ENCODE measurements at places on chromosomes 12 and 14. TPM values are rescaled to one million over a fixed set of nuclear protein-coding genes. Genes with fewer than 3 reads are reported as not detected.

Gene C14orf132
- total RNA-seq: 0.06 TPM

Gene STON2
- total RNA-seq: 12.3 TPM

Gene FSCB
- total RNA-seq: 0.12 TPM

Gene SPTB
- 2.3 TPM for total RNA-seq

Gene LAG3
- 0.40 TPM for total RNA-seq

Gene NUAK1
- 9.8 TPM for total RNA-seq

Gene TAS2R7
- not detected for total RNA-seq

Gene TCHP
- total RNA-seq: 42.8 TPM

Gene KRT83
- 0.33 TPM for total RNA-seq

Gene SOX5
- not detected for total RNA-seq

Gene C1R
- 4.4 TPM for total RNA-seq

Gene MTA1
- total RNA-seq: 102 TPM

Gene KIF26A
- total RNA-seq: 3.1 TPM

Gene GLS2
- total RNA-seq: 7.3 TPM

DNA sequence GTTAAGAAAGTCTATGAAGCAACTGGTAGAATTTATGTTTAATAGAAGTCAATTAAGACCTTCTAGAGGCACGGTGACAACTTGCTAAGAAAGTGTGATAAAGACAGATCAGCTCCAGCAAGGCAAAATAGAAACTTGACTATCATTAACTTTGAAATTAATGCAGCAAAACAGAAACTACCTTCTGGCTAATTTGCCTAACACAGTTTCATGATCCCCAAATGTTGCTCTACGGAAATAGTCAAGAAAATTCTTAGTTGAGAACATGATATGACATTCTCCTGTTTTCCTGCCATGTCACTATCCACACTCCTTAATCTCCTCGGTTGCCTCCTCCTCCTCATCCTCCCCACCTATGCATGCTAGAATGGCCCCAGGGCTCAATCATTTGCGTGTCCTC lies 4.2 kb downstream of the DENND5B start:
- no peak for DNase-seq

GRCh38 chr14:90061685-90062126 lies at the start of gene KCNK13:
KCNK13 (plus strand) TSS chr14:90061994; CDS start chr14:90062206, 212 bp downstream.
- DNase-seq: no peak

- no peak for DNase-seq
These were observed 161.3 kb downstream of the C12orf42 start for GRCh38 chr12:103334466-103334865.

- DNase-seq: no peak
These were observed 91.6 kb downstream of the TPH2 start for GRCh38 chr12:72030277-72030676.

- DNase-seq: no peak
These were observed 198.0 kb upstream of the EEA1 start for GRCh38 chr12:93127107-93127560.

DNA sequence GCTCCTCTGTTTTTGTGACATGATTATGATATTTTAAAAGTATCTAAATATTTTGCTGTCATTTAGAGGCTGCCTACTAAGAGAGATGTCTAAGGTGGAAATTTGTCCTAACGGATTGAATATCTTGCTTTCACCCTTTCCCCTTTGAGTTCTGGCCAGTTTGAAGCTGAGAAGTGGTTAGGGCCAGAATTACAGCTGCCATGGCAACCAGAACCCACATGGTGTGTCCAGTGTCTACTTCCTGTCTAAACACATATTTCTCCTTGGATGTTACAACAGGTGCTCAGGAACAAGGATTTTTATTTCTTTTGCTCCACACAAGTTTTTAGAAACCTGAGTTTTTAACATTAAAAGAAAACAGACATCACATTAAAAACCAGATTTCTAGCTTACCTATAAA lies 335.1 kb upstream of the OR4E1 start:
- no peak for DNase-seq

GRCh38 chr14:26281280-26281998 lies 316.4 kb downstream of the NOVA1 start:
- DNase-seq: peak; percentile 82

DNA sequence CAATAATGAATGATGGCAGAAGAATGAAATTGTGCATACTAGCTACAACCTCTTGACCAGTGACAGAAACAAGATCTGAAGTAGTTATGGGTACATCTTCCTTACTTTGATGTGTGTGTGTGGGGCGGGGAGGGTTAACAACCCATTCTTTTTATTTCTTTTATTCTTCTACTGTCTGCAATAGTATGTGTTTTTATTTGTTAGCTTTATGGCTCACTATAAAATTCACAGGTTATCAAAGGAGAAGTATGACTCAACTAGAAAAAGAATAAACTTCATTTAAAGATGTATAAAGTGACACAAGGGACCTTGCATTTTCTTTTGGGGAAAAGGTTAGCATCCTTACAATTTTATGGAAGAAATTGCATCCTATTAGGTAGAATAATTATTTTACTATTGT lies 430.5 kb downstream of the DAD1 start:
- DNase-seq: no peak

- no peak for DNase-seq
These were observed 31.9 kb downstream of the CCDC91 start for GRCh38 chr12:28222081-28222700.

- DNase-seq: no peak
These were observed 2.4 kb downstream of the FICD start for GRCh38 chr12:108517288-108518100.

- no peak for DNase-seq
These were observed 72.2 kb downstream of the PITPNM2 start for GRCh38 chr12:123078531-123079155.

DNA sequence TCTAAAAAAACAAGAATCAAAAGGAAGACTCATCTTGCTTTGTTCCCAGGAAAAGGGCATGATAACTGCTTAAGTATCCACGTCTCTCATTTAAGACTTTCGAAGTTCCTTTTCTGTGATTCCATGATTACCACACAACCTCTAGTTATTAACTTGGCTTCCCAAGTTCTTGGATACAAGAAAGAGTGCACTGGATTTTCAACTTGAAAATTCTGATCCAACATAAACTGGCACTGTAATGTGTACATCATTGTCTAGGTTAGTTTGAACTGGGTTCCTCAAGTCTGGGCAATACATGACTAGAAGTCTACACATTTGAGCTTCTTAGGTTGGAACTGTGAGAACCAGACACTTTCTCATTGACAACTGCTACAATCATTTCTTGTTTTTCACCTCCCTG lies 1.6 kb downstream of the KLHL28 start:
- DNase-seq: peak; percentile 6

DNA sequence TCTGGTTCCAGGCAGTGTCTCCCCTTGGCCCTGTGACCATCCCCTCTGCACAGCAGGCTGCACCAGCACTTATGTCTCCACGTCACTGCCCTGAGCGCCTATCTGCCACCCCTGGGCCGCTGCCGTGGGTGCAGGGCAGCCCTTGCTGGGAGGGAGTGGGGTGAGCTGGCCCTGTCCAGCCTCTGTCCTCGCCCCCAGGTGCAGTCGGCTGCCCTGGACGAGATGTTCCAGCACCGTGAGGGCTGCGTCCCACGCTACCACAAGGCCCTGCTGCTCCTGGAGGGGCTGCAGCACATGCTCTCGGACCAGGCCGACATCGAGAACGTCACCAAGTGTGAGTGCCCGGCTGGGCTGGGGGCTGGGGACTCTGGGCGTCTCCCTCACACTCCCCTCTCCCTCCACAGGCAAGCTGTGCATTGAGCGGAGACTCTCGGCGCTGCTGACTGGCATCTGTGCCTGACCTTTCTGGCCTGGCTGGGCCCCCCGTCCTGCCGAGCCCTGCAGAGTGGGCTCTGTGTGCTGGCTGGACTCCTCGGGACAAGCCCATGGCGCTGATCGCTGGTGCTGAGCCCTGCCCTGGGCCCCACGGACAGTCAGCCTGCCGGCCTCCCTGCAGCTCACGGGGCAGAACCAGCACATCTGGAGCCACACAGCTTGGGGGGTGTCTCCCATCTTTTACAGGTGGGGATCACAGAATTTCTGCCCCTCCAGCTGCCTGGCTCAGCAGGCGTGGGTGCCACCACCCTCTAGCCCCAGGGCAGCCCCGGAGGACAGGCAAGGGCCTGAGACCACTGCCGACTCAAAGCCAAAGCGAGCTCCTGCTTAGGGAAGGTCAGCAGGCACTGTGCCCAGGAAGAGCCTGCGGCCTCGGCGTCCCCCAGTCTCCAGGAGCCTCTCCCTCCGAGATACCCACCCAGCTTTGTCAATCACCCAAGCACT lies 7.9 kb upstream of the PUS1 start:
- no peak for DNase-seq

DNA sequence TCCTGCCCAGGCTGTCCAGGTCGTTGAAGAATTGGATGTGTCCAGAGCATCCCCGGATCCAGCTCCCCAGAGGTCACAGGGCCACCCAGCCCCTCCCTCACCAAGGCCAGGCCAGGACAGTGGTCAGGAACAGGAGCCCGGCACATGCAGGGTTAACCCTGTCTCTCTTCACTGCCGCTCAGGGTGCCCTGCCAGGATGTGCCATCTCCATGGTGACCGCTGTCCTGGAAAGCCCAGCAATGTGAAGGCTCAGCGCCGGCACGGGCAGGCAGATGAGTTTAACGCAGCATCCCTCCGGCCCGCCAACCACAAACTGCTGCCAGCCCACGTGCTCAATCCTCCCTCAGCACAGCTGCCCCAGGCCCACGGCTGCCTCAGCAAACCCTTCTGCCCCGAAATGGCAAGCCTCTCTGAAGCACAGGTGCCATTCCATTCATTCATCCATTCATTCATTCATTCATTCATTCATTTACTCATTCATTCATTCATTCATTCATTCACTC lies 4.4 kb downstream of the TMEM179 start:
- no peak for DNase-seq

DNA sequence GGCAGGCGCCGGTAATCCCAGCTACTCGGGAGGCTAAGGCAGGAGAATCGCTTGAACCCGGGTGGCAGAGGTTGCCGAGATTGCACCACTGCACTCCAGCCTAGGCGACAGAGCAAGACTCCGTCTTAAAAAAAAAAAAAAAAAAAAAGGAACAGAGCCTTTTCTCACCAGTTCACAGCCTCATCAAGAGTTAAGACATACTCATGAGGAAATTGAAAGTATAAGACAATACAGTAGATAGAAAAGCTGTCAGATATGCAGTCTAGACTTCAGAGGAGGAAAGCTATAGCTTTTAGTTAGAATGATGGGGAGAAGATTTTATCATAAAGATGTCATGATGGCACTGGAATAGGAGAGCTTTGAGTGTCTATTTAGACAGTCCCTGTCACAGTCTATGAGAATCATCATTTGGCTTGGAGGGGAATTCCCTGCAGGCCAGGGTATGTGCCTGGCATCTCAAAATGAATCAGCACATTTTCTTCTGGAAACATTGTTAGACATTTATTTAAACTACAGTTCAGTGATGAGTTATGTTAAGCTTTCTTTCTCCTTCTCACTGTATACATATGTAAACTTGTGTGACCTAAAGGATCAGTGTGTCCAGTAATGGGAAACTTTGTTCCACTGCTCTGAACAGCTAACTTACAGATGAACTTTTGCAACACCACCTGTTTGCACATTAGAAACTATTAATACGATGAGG lies 2.9 kb upstream of the RAB35 start:
- DNase-seq: peak; percentile 52

DNA sequence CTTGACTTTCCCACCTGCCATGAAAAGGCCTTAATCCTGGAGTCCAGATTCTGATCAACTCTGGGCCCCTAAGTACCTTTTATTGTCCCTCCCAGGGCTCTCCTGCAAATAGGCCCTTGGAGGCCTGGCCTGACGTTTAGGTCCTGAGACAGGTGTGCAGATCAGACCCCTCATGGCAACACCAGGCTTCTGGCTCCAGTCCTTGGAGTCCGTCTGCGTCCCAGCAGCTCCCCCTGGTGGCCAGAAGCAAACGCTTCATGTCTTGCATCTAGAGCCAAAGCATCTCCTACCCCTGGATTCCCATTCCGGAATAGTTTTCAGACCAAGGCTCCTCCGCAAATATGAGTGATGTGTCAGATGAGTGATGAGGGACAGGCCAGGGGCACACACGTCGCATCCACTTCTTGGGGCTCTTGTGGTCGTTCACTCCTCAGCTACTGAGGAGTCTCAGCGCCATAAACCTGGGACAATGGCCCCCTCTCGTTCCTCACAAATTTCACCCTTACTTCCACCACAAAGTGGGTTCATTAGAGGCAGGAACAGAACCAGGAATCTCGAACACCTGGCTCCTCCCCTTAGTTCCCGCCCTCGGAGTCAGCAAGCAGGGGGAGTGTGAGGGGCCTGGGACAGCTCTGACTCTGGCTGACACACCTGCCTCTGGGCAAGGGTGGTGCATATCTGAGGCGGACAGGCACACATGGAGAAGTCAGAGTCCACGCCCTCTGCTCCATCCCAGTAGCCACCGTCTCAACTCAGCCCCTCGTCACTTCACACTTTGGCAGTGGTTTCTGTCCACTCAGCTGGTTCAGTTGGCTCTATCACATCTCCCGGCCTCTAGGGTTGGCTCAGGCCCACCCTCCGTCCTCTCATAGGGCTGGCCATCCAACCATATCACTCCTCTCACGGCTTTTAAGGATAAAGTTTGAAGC lies 77.9 kb upstream of the PWP1 start:
- peak; percentile 88 for DNase-seq

- DNase-seq: peak; percentile 23
These were observed 107.2 kb downstream of the RAD51B start for GRCh38 chr14:67926821-67927220.

GRCh38 chr12:92747151-92747550 lies 44.4 kb downstream of the PLEKHG7 start:
- DNase-seq: peak; percentile 41

DNA sequence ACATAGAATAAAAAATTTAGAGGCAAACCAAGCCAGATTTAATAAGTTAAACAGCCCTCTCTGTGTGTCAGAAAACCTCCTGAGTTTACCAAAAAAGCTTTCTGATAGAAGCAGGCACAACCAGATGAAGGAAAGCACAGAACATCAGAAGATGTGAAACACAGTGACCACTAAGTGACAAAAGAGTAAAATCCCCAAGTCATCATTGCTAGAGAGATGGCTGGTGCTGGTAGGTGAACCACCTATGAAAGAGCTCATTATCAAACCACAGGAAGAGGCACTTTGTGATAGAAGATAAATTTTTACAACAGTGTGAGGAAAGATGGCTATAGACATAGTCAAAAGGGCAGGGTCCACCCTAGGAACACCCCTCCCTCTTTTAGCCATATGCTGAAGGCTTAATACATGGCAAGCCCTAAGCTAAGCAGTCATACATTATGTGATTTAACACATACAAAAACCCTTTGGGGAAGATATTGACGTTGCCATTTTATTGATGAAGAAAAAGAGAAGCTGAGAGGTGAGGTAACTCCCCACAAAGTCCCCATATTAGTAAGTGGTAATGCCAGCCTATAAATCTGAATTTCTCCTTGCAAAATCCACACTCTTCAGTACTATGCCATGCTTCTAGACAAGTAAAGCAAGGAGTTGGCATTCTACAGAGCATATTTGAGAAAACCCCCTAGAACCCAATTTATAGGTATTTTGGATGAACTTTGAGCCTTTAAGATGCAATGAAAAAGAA lies 449.9 kb downstream of the LRIG3 start:
- no peak for DNase-seq
